CD4-positive, CD25-positive, alpha-beta regulatory T cell (primary cell): ENCODE measurements at places on chromosomes 6 and 20. TPM values are rescaled to one million over a fixed set of nuclear protein-coding genes. Genes with fewer than 3 reads are reported as not detected.

- H3K27ac ChIP-seq, result no peak overlapping the region
- no peaks in the 10 kb centered on the region for H3K36me3 ChIP-seq
- DNase-seq, result no peak
- no peaks in the 10 kb centered on the region for H3K4me1 ChIP-seq
- H3K27me3 ChIP-seq, result no peaks in the 10 kb centered on the region
Observed at GRCh38 chr6:106453756-106454367, 93.3 kb downstream of the CRYBG1 start.

DNA sequence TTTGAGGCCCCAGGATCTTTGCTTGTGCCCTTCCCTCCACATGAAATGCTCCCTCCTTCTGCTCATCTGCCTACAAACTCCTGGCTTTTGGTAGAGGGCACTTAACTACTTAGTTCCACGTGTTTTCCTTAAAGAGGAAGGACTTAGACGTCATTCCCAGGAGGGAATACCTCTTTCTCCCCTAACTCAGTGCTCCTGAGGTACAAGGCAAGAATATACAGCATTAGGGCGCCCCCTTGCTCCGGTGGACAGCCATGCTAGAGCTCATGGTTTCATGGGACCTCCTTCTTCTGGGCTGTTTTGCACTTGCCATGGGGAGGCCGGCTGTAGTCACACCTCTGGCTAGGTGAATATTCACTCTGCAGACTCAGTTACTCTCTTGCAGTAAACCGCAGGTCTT, 93.8 kb upstream of the LY86 start:
- DNase-seq, result peak; percentile 4
- no peak overlapping the region for H3K4me3 ChIP-seq
- H3K27me3 ChIP-seq, result no peaks in the 10 kb centered on the region
- no peaks in the 10 kb centered on the region for H3K4me1 ChIP-seq
- H3K36me3 ChIP-seq, result no peaks in the 10 kb centered on the region

DNA sequence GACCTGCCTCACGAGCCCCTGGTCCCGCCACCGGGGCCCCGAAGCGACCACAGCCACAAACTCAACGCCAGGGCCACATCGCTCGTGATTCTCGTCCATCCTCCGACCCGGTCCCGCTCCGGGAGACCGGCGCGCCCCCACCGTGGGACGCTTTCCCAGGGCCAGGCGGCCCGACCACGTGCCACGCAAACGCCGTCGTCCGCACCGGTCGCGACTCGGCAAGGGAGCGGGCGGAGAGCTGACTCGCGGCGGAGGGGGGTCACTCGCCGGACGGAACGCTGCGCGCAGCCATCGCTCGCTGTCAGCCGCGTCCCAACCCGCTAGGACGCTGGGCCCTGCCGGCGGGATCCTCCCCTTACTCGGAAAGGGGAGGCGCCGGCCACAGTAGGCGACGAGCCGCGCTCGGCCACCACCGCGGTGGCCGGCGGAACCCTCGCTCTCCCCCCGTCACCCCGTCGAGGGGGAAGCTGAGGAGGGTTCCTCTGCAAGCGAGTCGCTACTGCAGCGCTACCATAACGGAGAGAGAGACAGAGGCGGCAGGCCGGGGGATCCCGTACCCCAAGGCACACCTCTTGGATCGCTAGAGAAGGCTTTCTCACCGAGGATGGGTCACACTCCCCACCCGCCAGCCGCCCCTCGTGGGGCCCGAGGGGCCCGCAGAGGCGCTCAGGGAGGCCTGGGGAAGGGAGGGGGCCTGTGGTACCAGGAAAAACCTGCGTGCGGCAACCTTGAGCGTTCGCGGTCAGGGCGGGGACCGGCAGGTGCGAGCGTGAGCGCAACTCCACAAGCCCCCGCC, 511.8 kb upstream of the ZNF337 start:
- peak; percentile 70 for DNase-seq
- no peaks in the 10 kb centered on the region for H3K4me1 ChIP-seq
- peak overlapping the region; percentile 47 for H3K27ac ChIP-seq

DNA sequence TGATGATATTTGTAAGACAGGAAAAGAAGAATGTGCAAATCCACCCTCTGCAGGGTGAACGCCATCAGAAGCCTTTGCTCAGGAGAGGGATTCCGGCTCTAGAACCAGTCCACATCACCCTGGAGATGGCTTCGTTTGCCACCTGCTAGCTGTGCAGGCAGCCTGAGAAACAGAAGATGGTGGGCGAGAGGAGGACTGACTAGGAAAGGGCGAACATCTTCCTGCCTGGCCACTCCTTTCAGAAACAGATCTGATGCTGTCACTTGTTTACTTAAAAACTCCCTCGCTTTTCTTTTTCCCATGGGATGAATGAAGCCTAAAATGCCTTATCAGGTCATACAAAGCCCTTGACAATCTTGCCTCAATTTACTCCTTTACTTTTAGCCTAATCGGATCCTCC, 1.2 kb downstream of the PTPRA start:
- H3K27ac ChIP-seq, result peak overlapping the region; percentile 66
- no peaks in the 10 kb centered on the region for H3K36me3 ChIP-seq
- H3K27me3 ChIP-seq, result no peaks in the 10 kb centered on the region

DNA sequence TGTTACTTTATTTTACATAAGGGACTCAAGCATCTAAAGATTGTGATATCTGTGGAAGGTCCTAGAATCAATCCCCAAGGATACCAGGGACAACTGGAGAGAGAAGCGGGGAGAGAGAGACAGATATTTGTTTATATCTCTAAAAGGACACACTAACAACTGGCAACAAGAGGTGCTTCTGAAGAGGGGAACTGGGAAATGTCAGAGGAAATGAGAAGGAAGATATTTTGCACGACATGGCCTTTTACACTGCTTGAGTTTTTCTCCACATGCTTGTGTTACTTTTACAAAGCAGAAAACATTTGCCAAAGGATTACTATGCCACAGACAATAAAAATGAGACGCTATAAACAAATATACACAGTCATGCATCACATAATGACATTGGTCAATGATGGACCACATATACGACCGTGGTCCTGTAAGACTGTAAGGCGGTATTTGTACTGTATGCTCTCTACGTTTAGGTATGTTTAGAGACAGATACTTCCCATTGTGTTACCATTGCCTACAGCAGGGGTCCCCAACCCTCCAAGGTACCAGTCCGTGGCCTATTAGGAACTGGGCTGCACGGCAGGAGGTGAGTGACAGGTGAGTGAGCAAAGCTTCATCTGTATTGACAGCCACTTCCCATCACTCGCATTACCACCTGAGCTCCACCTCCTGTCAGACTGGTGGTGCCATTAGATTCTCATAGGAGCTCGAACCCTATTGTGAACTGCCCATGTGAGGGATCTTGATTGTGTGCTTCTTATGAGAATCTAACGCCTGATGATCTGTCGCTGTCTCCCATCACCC, 64.6 kb upstream of the PTPN1 start:
- no peak overlapping the region for H3K4me3 ChIP-seq
- H3K27ac ChIP-seq, result no peak overlapping the region
- H3K27me3 ChIP-seq, result no peaks in the 10 kb centered on the region
- no peak for DNase-seq

- no peak for DNase-seq
- H3K4me1 ChIP-seq, result no peaks in the 10 kb centered on the region
- no peak overlapping the region for H3K4me3 ChIP-seq
- no peak overlapping the region for H3K27ac ChIP-seq
- no peaks in the 10 kb centered on the region for H3K36me3 ChIP-seq
- H3K27me3 ChIP-seq, result no peaks in the 10 kb centered on the region
Observed at GRCh38 chr20:53262365-53262764, 290.2 kb downstream of the TSHZ2 start.

DNA sequence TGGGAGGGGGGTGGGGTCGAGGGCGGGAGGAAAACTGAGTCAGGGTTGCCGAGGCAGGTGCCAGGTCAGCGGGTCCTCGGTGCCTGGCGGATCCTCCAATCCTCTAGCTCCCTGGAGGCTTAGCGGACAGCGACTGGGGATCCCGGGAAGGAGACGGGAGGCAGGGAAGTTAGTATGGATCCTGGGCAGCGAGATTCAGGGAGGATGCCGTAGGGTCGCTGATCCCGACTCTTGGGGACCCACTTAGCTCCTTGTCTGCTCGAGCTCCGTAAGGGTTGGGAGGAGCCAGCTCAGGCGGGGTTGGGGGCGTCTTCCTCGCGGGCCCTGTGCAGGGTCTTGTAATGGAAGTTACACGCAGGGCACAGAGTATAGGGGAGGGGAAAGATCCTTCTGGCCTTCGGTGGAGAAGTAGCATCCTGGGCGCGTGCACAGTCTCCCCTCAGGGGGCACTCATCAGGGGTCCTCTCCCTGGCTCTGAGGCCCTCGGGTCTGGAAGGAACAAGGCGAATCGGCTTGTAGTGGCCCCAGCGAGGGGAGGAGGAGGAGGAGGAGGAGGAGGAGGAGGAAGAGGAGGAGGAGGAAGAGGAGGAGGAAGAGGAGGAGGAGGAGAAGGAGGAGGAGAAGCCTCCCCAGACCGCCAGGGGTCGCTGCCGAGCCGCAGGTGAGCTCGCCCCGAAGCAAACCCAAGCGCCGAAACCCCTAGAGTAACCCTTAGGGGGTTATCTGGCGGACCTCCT, 6.4 kb upstream of the SLC12A5 start:
- peak; percentile 74 for DNase-seq
- H3K27ac ChIP-seq, result no peak overlapping the region
- H3K36me3 ChIP-seq, result no peaks in the 10 kb centered on the region
- H3K27me3 ChIP-seq, result peaks cover 18% of the 10 kb centered on the region
- peak overlapping the region; percentile 24 for H3K4me3 ChIP-seq
- H3K4me1 ChIP-seq, result peaks cover 21% of the 10 kb centered on the region

- H3K27ac ChIP-seq, result no peak overlapping the region
- no peak overlapping the region for H3K4me3 ChIP-seq
- H3K4me1 ChIP-seq, result no peaks in the 10 kb centered on the region
- no peaks in the 10 kb centered on the region for H3K27me3 ChIP-seq
- H3K36me3 ChIP-seq, result peaks cover 50% of the 10 kb centered on the region
- no peak for DNase-seq
Observed at GRCh38 chr6:142753196-142753595, 191.8 kb downstream of the HIVEP2 start.

DNA sequence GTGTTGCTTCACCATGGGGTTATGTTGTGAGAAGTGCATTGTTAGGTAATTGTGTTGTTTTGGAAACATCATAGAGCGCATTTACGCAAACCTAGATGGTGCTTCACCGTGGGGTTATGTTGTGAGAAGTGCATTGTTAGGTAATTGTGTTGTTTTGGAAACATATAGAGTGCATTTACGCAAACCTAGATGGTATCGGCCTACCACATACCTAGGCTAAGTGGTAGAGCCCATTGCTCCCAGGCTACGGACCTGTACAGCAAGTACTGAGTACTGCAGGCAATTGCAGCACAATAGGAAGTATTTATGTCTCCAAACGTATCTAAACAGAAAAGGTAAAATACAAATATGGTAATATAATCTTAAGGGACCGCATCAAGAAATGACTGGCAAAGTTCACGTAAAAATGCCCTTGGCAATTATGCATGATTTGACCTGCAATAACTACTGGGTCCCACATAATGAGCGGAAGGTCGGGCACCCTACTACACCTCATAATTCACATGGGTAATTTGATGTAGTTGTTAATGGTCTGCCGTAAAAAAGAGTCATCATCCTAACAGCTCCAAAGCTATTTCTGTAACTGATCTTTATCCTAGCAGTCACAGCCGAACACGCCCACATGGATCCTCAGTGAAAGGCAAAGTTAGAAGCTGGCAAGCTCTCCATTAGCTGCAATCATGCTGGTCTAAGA, 76.0 kb downstream of the RSPH3 start:
- H3K36me3 ChIP-seq, result no peaks in the 10 kb centered on the region
- H3K27ac ChIP-seq, result no peak overlapping the region
- H3K27me3 ChIP-seq, result no peaks in the 10 kb centered on the region
- no peak for DNase-seq
- H3K4me1 ChIP-seq, result no peaks in the 10 kb centered on the region

DNA sequence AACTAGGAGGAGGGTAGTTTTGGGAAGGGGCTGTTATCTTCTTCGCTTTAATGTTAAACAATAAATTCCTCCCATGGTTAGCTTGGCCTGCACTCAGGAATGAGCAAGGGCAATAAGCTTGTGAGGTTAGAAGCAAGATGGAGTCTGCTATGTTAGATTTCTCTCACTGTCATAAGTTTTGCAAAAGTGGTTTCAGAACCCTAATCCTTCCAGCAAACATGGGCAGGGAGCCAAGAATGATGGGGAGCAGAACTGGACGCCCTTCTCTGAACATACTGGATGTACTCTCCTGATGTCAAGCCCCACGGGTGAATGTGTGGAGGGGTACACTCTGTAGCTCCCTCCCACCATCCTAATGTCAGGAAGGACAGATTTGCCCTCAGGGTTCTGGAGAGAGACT, 22.3 kb downstream of the C6orf163 start:
- no peaks in the 10 kb centered on the region for H3K36me3 ChIP-seq
- DNase-seq, result no peak
- H3K4me3 ChIP-seq, result no peak overlapping the region
- H3K27ac ChIP-seq, result no peak overlapping the region

- no peak overlapping the region for H3K27ac ChIP-seq
- DNase-seq, result no peak
- H3K4me1 ChIP-seq, result peaks cover 34% of the 10 kb centered on the region
- peaks cover 69% of the 10 kb centered on the region for H3K36me3 ChIP-seq
Observed at GRCh38 chr6:149385998-149386646, 13.9 kb upstream of the SUMO4 start.

- DNase-seq, result no peak
- H3K4me3 ChIP-seq, result no peak overlapping the region
- no peak overlapping the region for H3K27ac ChIP-seq
Observed at GRCh38 chr6:43801495-43802181, 31.6 kb downstream of the VEGFA start.

DNA sequence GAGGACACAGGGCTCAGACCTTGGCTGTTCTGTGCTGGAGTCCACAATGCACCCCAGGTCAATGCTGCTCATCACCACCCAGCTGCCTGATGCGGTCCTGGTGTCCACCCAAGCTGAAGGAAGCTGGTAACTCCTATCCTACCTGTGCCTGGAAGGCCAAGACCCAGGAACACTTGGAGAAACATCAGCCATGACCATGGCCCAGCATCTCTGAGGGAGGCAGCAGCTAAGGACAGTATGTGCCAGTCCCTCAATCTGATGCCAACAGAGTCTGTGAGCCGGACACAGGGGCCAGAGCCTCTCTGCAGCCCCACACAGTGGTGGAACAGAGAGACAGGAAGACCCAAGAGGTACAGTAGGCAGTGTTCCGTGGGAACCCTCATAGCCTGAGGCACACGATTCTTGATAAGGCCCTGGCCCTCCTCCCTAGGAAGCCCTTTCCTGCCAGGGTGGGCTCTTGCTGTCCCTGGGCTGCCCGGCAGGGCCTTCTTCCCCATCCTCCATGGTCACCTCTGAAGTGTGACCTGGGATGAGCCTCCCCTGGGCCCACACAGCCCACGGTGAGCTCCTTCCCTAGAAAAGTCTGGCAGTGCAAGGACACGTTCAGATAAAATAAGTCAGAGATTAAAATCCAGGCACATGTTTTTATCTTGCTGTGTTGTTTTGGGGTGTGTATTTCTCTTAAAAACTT, 170.7 kb downstream of the THBS2 start:
- H3K27me3 ChIP-seq, result no peaks in the 10 kb centered on the region
- no peak overlapping the region for H3K27ac ChIP-seq
- no peaks in the 10 kb centered on the region for H3K4me1 ChIP-seq
- H3K4me3 ChIP-seq, result no peak overlapping the region
- H3K36me3 ChIP-seq, result no peaks in the 10 kb centered on the region

The RAD21L1 gene
- not detected for total RNA-seq

The CTCFL gene
- not detected for total RNA-seq

The ADAM33 gene
- total RNA-seq, result not detected

The IPCEF1 gene
- 160 TPM for total RNA-seq

The CAGE1 gene
- 0.57 TPM for total RNA-seq

The TDRD6 gene
- not detected for total RNA-seq

The COL9A1 gene
- not detected for total RNA-seq
